ENCODE measurements at places on chromosomes 7 and 10.

- no peak for DNase-seq
Observed at GRCh38 chr7:2513702-2514101, 5.9 kb upstream of the LFNG start.

- DNase-seq = no peak
Observed at GRCh38 chr7:2275101-2275500, 33.1 kb downstream of the NUDT1 start.

DNA sequence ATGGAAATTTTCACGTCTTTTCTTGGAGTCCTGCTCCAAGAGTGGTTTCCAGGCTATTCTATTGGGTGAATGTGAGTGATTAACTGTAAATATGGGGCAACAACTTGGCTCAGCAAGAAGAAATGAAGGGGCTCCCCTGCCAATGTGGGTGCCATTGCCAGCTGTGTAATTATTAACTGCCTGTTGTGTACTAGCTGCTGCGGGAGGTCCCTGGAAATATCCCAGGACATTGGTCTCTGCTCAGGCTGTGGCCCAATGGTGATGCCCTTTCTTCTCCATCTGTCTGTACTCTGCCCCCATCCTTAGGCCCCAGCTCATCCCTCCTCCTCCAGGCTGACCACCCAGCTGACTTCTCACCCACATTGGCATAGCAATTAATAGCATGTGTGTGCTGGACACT, 29.4 kb downstream of the NPTX2 start:
- DNase-seq = no peak

GRCh38 chr7:1544896-1545416, 11.0 kb downstream of the TMEM184A start:
- no peak for DNase-seq

DNA sequence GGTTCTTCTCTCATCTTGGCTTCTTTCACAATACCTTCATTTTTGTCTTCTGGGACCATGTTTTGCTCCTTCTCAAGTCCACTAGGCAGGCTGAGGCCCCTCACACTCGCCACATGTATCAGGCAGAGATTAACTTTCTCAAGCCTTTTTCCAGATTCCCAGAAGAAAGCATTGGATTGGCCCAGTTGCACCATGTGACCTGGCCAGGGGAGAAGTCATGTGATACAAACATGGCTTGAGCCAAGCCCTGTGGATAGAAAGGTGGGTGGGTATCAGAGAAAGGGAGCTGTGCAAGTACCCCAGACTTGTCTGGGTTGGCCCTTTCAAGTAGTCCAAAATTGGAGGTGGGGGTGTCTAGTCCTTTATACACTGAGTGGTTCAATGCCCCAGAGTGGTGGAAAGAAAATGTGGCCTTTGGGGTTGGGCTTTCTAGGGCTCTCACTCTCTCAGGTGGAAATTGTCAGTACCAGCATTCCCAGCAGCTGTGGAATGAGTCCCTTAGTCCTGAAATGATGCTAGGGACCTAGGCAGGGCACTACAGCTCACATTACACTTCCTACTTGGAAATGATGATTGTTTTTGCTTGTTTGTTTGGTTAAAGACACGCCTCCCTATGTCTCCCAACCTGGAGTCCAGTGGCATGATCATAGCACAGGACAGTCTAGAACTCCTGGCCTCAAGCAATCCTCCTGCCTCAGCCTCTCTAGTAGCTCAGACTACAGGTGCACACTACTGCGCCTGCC, 36.9 kb upstream of the C10orf67 start:
- no peak for DNase-seq

DNA sequence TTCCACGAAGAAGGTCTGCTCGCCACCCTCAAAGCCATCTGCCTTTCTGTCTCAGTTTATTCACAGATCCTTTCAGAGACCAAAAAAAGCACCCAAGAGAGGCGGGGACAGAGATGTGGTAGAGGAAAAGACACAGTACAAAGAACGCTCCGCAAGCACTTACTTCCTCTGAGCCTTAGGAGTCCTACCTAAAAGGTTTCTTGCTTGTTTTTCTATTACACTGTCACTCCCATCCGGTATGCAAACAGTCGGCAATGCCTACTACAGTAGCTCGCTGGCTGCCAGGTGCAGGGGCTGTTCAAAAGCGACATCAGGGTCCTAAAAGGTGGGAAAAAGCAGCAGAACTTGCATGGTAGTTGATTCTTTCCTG, 816 bp downstream of the TECPR1 start:
- no peak for DNase-seq

GRCh38 chr10:1308173-1308961, 252.2 kb downstream of the WDR37 start:
- no peak for DNase-seq

DNA sequence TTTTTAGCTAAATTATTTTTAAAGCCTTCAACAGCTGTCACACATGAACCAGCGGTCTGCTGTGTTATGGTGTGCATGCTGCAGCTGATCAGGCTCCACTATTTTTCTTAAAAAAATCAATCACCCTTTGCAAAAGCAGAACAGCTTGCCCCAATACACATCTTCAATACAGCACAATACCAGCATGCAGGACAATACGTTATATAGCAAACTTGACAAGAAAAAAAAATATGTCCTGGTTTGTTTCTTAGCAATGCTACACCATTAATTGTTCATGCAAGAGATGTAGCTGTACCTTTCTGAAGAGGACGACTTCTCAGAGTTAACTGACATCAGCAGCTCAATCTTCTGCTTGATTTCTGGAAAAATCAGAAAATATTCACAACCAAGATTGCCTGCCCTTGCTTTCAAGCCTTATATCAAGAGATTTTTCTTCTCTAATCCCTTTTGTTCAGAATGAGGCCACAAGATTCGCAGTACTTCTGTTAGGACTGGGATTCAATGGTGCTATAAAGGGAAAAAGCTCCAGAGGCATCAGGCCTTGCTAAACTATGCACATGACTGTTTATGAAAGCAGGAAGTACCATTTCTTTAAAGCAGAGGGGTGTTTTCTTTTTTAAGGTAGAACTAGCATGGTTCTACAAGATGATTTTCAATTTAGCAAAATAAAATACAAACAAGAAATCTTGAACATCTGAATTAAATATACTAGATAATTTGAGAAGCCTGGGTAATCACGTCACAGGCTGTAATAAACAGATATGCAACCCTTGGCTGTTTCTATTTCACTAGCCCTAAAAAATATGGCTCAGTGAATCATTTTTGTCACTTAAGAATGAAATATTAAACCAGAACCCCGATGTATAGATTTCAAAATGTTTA, 120.0 kb downstream of the SRPK2 start:
- DNase-seq = no peak

DNA sequence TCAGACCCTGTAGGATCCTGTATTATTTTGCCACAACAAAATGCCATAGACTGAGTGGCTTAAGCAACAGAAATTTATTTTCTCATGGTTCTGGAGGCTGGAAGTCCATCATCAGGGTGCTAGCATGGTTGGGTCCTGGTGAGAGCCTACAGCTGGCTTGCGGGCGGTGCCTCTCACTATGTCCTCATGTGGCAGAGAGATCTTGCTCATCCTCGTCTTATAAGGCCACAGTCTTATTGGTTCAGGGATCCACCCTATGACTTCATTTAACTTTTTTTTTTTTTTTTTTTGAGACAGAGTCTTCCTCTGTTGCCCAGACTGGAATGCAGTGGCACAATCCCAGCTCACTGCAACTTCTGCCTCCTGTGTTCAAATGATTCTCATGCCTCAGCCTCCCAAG, 90.9 kb downstream of the LSM5 start:
- no peak for DNase-seq

GRCh38 chr7:131294553-131294952, 33.1 kb upstream of the MKLN1 start:
- DNase-seq = no peak

GRCh38 chr7:117113871-117114270, 160.6 kb downstream of the ST7 start:
- DNase-seq = no peak

All from activated CD4-positive, alpha-beta T cell treated with anti-CD3 and anti-CD28 coated beads for 24 hours (primary cell).